Globus pallidus (tissue), 1 donor: ENCODE measurements at places on chromosomes 3 and 15.

- DNase-seq = no peak
Measured at GRCh38 chr15:85592148-85592547, 202.6 kb downstream of the KLHL25 start.

DNA sequence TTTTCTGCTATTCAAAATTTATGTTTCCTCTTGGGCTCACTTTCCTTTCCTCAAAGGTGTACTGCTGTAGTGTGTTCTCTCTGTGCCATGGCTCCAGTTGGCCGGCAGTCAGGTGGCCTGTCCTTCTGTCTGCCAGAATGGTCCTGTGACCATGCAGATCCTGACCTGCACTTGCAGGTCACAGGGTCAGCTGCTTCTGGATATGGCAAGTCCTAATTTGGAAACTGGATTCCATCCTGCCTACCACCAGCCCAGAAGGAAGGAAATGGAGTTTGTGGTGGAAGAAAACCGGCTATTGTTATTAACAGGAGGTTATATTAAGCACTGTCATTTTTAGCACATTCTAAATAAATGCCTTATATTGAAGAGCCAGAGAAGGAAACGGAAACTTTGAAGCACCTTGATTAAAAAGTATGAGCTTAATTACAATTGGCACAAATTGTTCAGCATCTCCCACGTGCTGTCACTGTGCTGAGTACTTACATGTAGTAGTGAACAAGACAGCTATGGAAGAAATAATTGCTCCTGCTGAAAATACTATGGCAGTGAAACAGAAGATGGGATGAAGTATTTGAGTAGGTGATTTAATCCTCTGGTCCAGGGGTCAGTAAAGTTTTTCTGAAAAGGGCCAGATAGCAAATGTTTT is 362.8 kb downstream of the PTPRG start:
- no peak for DNase-seq

- DNase-seq = no peak
Measured at GRCh38 chr3:119598410-119599098, 869 bp downstream of the PLA1A start.

DNA sequence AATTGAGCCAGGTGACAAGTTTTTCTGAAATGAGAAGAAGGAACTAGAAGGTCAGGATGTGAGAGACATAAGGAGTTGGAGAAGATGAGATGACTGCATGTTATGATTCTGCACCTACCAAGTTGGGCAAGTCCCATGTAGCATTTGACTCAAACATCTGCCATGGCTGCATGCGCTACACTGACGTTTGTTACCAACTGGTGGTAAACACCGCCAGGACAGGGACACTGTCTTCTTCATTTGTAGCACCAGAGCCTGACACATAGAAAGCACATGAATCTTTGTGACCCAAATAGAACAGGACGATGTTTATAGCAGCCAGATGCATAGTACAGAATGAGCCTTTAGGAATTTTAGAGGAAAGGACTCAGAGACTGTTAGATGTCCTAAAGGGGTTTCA is 236.7 kb downstream of the MYRIP start:
- DNase-seq = no peak
